ENCODE measurements at places on chromosomes 7 and 10.
A peak's percentile ranks its signal among the peaks of the same experiment; 100 is the strongest.

DNA sequence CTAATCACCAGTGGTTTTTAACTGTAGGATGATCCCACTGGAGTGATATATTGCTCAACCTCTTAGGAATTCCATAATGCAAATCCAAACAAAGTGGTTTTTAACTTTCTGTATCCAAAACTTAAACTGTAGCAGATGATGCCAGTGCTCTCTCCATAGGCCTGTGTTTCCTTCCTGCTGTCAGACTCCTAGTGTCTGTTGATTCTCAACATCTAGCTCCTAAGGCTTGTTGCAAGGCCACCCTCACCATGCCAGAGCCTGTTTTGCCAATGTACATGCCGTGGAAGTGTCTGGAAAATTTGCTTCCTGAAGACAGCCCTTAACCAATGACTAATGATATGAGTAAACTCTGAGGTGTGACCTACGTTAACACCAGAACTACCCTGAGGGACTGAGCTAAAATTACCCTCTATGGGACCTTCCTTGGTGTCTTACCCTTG, 39.3 kb downstream of the C1GALT1 start:
- no peak for DNase-seq

DNA sequence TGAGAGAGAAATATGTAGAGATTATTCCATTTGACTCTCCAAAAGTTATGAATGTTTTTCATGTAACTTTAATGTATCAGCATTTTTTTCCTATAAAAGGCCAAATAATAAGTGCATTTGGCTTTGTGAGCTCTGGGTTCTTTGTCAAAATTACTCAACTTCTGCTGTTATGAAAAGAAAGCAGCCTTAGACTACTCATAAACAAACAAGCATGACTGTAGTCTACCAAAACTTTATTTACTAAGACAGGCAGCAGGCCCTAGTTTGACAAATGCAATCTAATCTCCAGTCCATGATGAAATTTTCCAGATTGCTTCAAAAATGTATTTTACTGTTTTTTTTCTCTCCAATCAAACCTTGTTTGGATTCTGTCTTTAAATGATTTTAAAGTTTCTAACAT, 46.3 kb downstream of the MRPL32 start:
- DNase-seq, result no peak

GRCh38 chr7:76302347-76303201, at the start of gene HSPB1:
TSS of gene HSPB1 (plus strand) at chr7:76302673. CDS start at chr7:76302713, 40 bp downstream.
- peak; percentile 54 for DNase-seq

- DNase-seq, result no peak
Observed at GRCh38 chr7:24119852-24120251, 164.1 kb upstream of the NPY start.

GRCh38 chr10:34121781-34122622, 693.1 kb downstream of the PARD3 start:
- DNase-seq, result no peak

DNA sequence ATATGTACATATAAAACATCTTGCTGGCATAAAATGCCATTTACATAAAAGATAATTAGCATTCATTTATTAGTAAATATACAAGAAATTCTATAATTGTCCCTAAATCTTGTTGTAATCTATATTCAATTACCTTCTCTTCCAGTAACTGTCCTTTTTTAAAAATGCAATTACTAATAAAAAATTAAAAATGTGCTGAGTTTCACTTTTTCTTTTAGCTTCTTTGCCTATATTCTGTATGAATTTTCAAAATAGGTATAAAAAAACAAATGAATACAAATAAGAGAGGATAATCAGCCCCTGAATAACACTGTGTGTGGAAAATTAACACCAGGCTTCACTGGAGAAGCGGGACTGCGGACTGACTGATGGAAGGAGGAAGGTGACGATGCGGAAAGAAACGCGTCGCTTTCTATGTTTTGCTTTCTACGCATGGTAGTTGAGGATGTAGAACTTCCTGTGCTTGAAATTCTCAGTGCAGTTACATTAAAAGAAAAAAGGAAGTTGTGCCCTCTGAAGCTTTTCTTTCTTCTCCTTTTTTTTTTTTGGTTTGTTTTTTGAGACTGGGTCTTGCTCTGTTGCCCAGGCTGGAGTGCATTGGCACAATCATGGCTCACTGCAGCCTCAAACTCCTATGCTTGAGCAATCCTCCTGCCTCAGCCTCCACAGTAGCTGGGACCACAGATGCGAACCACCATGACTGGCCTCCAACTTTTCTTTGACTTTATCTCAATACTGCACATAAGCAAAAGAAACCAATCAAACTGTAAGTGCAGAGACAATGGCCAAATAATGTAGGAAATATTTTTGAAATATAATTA, 7.4 kb upstream of the ZMYND11 start:
- DNase-seq, result peak; percentile 20

DNA sequence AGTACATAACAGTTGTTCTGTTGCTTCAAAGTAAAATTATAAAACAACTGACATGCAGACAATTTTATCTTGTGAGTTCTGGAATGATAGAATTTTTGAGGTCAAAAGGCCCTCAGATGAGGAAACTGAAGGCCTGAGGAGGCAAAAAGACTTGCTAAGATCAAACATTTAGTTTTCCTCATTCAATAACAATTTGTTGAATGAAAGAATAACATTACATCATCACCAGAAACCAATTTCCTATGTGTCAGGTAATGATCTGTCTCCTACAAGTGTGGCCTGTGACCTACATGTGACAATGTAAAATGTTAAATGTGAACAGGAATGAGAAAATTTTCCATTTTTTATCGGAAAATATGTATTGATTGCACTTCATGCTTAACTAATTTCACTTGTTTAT, 16.6 kb upstream of the ASB4 start:
- no peak for DNase-seq

DNA sequence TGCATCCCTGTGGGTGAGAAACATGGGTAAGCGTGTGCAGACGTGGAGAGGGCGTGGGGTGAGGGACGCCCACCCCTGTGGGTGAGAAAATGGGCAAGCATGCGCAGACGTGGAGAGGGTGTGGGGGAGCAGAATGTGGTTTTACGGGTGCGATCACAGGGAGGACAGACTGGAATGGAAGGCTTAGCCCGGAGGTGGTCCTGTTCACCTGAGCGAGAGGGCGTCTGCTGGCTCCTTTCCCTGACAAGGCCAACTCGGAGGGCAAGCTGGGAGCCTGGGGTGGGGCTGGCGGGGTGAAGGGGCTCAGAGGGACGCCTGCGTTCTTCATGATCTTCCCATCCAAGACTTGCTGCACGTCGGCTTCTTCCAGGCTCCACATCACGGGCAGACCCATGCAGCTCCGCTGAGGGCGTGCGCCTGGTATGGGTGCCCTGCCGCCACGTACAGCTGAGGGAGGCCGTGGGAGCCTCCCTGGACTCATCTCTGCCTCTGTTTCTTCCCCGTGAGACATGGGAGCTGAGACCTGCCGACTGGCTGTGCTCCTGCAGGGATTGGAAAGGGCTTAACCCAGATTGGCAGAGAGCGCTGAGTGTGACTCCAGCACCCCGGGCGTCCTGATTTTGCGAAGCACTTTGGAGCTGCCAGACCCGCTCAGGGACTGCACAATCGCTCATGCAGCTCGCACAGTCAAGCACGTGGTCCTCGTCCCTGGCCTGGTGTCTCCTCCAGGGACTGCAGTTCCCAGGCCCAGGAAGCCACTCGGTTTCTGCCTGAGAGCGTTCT, 74.3 kb upstream of the SHH start:
- no peak for DNase-seq

GRCh38 chr10:102800611-102801335, 36.4 kb downstream of the CYP17A1 start:
- no peak for DNase-seq

DNA sequence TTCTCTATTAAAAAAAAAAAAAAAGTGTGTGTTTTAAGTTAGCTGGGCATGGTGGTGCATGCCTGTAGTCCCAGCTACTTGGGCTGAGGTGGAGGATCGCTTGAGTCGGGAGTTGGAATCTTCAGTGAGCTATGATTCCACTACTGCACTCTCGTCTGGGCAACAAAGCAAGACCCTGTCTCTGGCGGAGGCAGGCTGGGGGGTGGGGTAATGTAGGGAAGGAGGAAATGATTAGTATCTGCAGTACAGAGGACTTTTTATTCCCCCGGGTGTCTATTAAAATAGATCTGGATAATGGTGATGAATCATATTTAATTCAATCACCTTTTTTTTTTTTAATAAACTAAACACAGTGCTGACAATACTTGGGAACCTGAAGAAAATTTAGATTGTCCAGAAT, 6.5 kb downstream of the CBX3 start:
- DNase-seq, result no peak

GRCh38 chr10:115209133-115209532, 116.0 kb downstream of the ATRNL1 start:
- DNase-seq, result no peak

DNA sequence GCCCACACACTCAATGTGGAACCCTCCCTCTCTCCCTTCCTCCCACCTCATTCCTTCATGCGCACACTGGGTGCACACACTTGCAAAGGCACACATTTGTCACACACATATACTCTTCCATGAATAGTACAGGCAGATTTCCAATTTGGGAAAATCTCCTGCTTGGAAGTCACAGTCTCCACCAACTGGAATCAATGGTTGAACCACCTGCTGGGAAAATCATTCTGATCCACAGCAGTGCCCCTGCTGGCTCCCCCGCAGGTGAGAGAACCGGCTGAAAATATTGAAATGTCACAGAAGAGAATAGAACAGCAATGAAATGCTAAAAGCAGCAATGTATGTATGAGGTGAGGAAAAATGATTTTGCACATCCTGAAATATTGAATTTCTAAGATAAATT, 232.7 kb downstream of the ADAM12 start:
- no peak for DNase-seq

GRCh38 chr10:11898372-11899066, 75.4 kb downstream of the PROSER2 start:
- DNase-seq, result no peak

GRCh38 chr10:20993830-20994527, 96.9 kb upstream of the NEBL start:
- no peak for DNase-seq

DNA sequence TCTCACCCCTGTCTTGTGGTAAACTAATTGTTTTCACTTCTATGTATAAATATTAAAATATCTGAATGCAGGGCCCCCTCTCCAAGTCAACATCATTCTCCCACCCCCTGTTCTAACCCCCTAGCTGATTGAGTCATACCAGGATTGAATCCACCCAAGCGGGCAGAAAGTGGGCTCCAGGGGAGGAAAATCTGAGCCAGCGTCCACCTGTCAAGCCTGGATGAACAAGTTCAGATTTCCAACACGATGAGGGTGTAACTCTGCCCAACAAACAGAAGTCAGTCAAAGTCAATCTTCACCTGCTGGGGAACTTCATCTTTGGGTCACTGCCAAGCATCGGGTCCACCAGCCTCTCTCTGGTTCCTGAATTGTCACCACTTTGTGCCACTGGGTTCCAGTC, 162.9 kb upstream of the CELF2 start:
- DNase-seq, result no peak

DNA sequence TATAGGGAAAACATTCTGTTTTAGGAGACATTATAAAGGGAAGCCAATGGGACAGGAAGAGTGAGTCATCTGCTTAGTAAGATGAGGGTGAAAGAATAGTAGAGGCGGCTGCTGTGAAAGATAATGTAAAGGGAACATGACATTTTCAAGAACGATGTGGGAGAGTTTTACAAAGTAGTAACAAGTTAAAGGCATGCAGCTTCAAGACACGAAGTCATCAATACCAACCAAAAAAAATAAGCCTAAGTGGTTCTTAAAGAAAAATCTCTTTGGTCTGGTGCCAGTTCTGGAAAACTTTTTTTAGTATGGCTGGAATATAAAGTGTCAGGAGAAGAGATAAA, 6.1 kb downstream of the GSTO1 start:
- no peak for DNase-seq

GRCh38 chr10:2981361-2981801, 86.0 kb upstream of the PFKP start:
- DNase-seq, result no peak

GRCh38 chr10:132748545-132749370, 37.2 kb downstream of the NKX6-2 start:
- no peak for DNase-seq

DNA sequence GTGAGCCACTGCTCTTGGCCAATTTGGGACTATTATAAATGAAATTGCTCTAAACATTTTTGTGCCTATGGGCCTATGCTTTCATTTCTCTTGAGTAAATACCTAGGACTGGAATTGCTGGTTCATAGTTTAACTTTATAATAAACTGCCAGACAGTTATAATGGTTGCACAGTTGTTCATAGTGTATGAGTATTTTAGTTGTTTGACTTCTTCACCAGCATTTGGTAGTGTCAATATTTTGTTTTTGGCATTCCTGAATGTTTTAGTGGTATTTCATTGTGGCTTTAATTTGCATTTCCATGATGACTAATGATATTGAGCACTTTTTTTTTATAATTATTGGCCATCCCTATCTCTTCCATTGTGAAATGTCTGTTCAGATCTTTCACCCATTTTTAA, 29.5 kb downstream of the PLEKHA8 start:
- no peak for DNase-seq

- DNase-seq, result no peak
Observed at GRCh38 chr10:63573068-63573697, 52.0 kb downstream of the REEP3 start.

GRCh38 chr7:105877736-105878135, 1.3 kb upstream of the ATXN7L1 start:
- DNase-seq, result no peak

- no peak for DNase-seq
Observed at GRCh38 chr7:17370901-17371585, 72.6 kb downstream of the AHR start.

DNA sequence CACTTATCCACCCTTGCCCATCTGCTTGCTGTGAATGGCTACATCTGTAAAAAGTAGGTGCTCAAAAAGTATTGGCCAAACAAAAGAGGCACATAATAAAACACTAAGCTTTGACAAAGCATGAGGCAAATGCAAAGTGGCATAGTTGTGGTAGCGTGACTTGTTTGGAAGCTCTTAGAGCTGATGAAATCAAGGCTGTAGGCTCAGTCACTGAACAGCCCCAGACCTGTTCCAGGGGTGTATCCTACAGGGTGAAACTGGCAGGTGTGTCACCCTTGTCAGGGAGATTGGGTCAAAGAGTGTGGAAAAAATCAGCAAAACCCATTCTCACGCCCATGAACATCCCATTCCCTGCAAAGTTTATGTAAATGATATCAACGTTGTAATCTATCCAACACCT, 427.4 kb downstream of the PLXNA4 start:
- DNase-seq, result no peak

- no peak for DNase-seq
Observed at GRCh38 chr7:74002474-74003017, 25.4 kb upstream of the ELN start.

- no peak for DNase-seq
Observed at GRCh38 chr10:76347832-76348231, 916.4 kb downstream of the LRMDA start.

Data from substantia nigra (tissue), 51 donors.